ENCODE measurements at places on chromosomes 1 and 21.

DNA sequence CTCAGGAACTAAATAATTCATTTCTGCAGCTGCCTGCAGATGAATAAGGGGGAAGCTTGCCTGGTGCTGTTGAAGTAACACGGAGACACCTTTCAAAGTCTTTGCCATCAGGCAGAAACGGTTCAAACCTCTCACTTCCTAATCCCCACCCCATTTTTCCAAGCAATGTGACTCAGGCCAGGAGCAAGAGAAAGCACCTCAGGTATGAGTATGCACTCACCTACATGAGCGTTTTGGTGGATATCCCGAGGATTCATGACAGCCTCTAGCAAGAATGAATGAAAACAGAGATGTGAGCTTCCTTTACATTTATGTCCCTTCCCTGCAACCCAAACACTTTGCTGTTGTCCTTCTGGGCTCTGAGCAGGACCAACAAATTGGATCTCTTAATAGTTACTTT, 63.4 kb upstream of the LAX1 start:
- peak; percentile 10 for DNase-seq

DNA sequence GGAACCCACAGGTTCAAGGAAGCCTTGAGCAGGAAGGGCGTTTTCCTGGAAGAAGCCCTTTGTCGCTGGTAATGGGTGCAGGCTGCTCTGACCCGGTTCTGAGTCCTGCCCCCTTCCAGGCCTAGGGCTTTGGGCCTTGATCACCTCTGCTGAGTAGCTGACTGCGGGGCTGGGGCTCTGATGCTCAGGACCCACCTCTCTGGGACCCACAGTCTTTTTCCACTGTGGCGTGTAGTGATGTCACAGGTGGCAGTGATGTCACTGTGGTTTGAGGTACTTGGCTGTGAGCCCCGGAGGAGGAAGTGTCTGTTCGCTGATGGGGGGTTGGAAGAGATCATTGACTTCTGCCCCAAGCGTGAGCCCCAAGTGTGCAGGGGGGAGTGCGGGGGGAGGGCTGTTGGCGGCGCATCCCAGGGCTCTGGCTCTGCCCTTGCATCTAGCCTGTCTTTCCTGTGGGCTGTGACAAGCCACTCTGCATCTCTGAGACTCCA, 6.9 kb downstream of the TNFRSF1B start:
- peak; percentile 50 for DNase-seq

GRCh38 chr1:242089911-242090310, 91.0 kb upstream of the MAP1LC3C start:
- no peak for DNase-seq

GRCh38 chr1:2999571-2999970, 21.7 kb upstream of the ACTRT2 start:
- DNase-seq = no peak

DNA sequence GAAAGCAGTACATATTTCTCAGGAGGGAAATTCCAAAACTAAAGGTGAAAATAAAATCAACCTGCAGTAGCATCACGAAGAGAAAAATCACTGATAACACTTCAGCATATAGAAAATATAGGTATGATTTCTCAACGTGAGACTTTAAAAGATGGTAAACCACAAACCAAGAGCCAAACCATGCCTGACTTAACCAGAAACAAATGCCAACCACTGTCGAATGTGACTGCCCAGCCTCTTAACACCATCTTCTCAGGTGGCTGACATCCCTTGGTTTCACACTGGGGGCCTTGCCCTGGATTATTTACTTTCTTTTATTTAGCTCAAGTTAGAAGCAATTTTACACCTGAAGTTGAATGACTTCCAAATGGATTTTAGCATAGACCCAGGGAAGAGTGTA, 10.1 kb downstream of the HMGCS2 start:
- no peak for DNase-seq

DNA sequence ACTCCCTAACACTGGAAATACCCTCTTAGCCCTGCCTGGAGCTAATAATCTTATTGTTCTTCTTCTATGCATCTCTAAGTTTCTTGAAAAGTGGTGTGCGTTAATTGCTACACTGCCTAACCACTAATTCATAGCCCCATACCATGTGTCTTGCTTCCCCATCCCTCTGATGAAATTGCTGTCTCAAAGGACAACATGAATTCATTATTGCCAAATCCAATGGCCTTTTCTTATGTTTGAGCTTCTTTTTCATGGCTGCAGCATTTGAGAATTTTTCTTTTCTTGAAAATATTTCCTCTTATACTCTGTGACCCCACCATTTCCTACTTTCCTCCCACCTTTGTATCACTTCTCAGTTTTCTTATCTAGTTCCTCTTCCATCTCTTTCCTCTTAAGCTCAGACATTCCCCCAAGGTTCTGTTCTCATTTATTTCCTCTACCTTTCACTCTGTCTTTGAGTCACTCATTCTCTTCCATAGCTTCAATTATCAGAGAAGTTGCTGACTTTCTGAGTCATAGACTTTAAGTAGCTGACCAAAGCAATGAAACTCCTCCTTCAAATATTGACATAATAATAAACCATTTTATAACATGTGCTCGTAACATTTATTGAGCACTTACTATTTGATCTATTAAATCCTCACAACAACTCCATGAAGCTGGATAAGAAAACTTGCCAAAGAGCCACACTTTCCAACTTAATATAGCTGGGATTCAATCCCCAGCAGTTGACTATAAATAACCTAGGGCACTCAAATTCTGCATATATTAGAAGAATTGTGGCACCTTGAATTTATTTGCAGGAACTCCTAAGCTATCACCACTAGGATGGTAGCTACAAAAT, 35.5 kb upstream of the ATP6V1G3 start:
- DNase-seq = no peak

DNA sequence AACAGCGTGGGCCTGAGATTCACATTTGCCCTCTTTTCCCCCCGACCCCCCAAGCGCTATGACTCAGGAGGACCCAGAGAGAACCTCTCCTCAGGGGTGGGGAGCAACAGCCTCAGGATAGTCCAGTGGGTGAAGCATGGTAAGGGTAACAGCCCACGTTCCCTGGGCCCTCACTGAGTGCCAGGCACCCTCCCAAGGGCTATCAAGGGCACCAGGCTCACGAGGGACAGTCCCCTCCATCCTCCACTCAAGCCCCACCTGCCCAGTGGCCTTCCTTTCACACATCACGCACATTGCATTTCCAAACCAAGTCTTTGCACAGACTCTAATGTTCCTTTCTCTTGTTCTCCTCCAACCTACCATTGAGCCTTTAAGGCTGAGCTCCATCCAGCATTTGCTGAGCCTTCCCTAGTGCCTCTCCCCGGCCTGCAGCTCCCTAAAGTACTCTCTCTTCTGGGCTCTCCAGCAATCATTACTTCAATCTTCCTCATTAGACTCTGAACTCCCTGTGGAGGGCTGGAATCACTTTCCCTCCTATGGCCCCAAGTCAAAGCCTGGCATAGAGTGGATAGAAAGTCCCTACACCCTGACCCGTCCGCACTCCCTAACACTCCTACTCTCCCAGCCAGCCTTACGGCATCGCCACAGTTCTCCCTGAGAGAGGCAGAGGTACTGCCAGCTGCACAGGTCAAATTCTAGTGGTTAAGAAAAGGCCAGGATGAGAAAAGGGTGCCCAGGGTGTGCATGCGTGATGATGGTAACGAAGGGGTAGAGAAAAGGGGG, 1.0 kb downstream of the AKR7A2 start:
- peak; percentile 16 for DNase-seq

GRCh38 chr1:32969566-32969965, 5.0 kb upstream of the RNF19B start:
- no peak for DNase-seq

DNA sequence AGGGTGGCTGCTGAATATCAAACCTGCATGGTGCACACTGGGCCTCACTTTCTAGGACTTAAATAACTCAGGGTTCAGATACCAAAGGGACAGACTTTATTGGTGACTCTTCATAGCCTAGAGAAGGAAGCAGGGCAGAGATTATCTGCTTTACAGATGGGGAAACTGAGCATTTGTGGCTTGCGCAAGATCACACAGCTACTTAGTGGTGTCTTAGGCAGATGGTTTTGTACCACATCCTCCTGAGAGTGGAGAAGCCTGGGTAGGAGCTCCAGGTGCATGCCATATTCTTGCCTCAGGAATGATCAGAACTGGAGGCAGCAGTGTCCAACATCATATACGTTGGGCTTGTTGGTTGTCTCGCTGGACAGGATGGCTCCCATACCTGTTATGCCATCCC, 6.8 kb upstream of the DPH2 start:
- no peak for DNase-seq

DNA sequence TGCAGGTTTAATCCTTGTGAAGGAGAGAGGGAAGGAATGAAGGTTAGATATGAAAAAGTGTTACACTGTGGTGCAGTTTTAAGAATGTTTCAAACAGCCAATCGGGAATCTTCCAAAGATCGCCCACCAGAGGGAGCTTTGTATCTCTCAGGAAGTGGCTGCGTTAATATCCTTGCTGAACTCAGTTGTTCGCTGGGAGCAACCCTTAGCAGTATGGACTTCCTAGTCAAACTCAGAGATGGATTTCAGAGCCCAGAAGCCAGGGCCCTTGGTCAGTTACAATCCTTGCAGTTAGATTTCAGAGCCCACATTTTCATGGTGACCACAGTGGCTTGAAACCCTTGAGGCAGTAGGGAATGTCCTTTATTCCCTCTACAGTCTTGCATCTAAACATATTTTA, 136.2 kb downstream of the NTNG1 start:
- peak; percentile 53 for DNase-seq

DNA sequence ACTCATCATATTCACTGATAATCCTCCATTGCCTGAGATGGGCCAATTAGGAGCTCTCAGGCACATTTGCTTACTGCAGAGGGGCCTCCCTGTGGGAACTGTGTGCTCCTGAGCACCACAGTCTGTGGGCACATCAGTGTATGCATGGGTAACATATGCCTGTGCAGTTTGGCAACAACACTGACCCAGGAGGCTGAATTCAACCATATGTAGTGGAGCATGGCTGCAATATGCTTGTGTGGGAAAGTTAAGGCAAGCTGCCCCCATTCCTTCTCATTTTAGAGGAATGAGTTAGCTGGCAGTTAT, 11.8 kb upstream of the FMOD start:
- no peak for DNase-seq
